Hypothalamus (tissue), 51 donors: ENCODE measurements at places on chromosomes 11 and 22.

DNA sequence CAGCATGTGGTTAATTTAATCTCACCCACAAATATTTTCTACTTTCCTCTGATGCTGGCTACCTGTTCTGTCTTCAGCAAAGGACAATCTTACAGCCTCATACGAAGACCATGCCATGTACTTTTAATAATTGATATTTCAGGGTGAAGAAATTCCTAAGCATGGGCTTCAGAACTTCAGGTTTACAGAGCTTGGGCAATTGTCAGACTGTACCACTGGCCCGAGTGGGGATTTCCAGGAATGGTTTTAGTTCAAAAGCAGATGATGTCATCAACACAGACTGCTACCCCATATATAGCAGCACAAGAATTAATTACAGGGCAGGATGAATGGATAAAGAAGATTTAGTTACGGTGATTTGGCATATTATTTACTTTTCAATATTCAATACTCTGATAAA lies 171.8 kb downstream of the ETS1 start:
- no peak for DNase-seq

- no peak for DNase-seq
Measured at GRCh38 chr11:114288136-114288535, 8.1 kb upstream of the NNMT start.

DNA sequence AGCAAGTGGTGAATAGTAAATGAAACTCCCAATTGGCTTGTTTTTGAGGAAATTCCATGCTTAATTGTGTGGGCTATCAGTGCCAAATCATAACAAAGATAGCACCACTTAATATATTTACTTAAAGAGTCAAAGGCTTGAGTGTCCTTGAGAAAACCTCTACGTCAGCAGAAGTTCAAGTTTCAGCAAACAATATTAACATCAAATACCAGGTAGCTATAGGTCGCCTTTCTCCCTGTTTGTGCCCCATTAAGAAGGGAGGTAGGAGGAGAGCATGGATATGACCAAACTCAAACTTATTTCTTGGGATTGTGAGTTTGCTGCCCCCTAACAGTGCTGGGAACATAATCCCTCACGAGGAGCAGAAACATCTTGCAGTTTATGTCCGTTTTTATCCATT lies 105.6 kb upstream of the SYN3 start:
- no peak for DNase-seq

DNA sequence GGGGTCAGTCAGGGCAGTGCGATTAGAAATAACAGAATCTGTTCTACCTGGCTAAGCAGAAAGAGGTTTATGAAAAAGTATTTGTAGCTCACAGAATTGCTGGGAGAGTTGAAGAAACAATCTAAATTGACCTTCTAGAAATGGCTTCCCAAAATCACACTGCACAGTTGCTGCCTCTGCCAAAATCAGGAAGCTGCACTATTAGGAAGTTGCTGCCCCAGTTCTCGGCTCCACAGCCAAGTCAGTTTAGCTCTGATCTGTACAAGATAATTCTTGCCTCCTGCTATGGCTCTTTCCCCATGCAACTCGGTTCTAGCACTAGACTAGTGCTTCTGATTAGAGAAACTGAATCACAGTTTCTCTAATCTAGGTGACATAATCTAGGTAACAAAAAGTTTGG lies 16.0 kb upstream of the CCDC90B start:
- no peak for DNase-seq

GRCh38 chr11:6476571-6476970 lies 2.8 kb upstream of the TRIM3 start:
- DNase-seq = no peak

- no peak for DNase-seq
Measured at GRCh38 chr22:22934543-22935055, 47.0 kb downstream of the IGLL5 start.

DNA sequence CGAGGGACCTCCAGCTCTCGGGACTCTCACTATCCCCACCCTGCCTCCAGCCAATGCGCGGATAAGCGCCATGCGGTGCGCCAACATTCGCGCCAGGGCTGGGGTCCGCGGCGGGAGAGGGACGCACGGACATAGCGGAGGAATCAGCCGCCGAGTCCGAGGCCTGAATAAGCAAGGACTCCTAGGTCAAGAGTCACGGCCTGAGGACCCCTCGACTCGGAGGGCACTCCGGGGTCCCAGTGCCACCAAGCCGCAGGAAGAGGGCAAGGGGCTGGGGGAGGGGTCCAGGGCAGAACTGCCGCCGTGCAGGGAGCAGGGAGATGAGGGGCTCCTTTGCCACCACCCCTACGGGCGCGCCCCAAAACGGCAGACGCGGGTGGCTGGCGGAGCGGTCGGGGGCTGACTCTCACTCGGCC lies 552 bp downstream of the DSCAML1 start:
- no peak for DNase-seq

GRCh38 chr11:92931746-92932422 lies 37.6 kb upstream of the MTNR1B start:
- DNase-seq = no peak

GRCh38 chr11:68106165-68106940 lies 14.8 kb downstream of the CHKA start:
- DNase-seq = no peak

GRCh38 chr11:11491589-11491988 lies 130.2 kb downstream of the GALNT18 start:
- no peak for DNase-seq

GRCh38 chr11:1078191-1078601 lies 3.5 kb downstream of the MUC2 start:
- DNase-seq = no peak

GRCh38 chr11:86116386-86116726 lies 47.5 kb upstream of the PICALM start:
- DNase-seq = no peak

- no peak for DNase-seq
Measured at GRCh38 chr22:35971456-35972119, 57.0 kb downstream of the RBFOX2 start.

GRCh38 chr11:78795621-78796261 lies 221.1 kb upstream of the NARS2 start:
- DNase-seq = no peak

DNA sequence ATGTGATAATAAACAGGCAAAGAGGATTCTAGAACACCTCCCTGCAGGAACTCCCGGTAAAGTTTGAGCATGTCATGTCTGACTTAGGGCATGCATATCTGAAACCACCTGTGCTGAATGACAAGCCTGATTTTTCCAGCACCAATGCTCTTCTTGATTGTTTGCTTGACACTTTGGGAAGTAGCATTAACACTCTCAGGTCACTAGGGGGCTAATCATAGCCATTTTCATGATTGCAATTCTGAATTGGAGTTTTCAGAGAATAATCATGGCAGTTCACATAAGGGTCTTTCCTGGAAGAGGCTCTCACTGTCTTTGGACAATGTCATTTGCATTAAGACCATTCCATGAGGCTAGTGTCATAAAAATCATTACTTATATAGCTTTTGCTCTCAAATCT lies 234.4 kb upstream of the MTNR1B start:
- DNase-seq = no peak
